ENCODE measurements at places on chromosomes 2 and 18.
A peak's percentile ranks its signal among the peaks of the same experiment; 100 is the strongest.

- no peak for DNase-seq
Observed at GRCh38 chr2:135163306-135163705, 111.2 kb downstream of the RAB3GAP1 start.

DNA sequence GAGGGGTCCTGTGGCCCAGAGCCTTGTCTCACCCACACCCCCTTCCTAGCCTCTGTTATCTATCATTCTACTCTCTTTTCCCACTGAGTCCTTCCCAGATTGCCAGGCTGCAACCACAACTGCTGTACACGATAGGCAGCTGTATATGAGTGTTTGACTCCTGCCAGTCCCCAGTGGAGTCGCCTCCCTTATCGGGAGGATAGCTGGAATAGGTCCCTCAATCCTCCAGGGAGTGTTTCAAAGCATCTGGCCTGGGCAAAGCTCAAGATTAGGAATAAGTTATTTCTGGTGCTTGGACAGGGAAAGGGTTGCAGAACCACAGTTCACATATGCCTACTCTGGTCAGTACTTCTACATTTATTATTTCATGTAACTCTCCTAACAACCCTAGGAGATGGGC is 4.8 kb downstream of the MSGN1 start:
- DNase-seq = no peak

- DNase-seq = peak; percentile 24
Observed at GRCh38 chr2:212538305-212539071, at the start of gene ERBB4. Gene ERBB4, minus strand, starts transcription at chr2:212538802. Its CDS starts 272 bp downstream, at chr2:212538530.

GRCh38 chr2:8876628-8877027 is 39.2 kb upstream of the KIDINS220 start:
- DNase-seq = no peak

GRCh38 chr18:45954070-45954934 is 12.8 kb downstream of the EPG5 start:
- DNase-seq = peak; percentile 27

DNA sequence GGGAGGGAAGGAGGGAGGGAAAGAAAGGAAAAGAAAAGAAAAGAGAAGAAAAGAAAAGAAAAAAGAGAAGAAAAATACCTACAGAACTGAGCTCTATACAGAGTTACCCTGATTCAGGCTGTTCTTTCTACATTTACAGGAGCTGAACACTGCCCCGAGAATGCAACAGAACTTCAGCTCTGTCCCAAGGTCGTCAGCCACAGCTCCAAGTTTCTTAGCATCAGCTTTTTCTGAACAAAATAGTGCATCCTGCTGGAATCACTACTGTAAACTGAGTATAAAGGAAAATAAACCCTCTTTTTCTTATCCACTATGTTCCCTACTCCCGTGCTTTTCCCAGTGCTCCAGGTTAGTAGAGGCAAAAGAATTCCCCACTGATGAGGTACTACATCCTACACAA is 4.7 kb upstream of the PPP4R1 start:
- DNase-seq = no peak

DNA sequence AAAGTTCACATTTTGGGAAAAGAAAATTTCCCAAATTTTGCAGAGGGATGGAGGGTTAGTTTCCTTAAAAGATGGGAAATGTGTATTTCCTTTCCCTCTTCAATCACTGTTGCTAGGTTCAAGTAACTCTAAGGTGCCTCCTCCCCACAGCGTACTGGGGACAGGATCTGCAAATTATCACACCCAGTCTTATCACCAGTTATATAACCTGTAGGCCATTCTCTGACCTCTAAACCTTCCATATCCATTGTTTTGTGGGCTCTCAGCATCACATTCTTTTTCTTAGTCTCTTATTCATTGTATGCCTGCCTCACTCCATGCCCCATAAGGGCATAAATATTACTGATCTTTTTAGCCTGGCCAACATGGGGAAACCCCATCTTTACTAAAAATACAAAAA is 3.6 kb upstream of the MTHFD2 start:
- DNase-seq = no peak

- DNase-seq = no peak
Observed at GRCh38 chr2:43531251-43531650, 64.6 kb downstream of the THADA start.

GRCh38 chr2:236628256-236628901 is 58.8 kb downstream of the ACKR3 start:
- DNase-seq = no peak

- peak; percentile 42 for DNase-seq
Observed at GRCh38 chr2:196925768-196926561, 542 bp downstream of the PGAP1 start.

DNA sequence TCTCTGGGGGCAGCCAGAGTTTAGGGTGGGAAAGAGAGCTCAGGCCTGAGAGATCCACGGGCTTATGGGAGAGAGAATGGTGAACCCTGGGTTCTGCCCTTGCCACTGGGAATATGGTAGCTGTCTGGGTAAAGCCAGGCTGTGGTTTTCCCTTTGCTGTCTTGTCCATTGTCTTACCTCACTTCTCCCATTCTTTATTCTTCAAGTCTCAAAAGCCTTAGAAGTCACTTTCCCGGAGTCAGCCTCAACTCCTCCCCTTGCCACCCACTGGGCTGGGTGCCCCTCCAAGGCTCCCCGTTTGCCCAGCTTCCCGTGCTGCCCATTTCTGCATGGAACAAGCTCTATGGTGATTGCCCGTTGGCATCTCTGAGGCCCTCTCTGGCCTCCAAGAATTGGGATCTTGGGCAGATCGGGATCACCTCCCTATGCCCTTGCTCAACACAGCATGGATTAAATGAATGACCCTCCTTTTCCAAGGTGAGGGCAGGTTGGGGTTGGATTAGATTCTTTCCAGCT is 228.2 kb downstream of the HAUS1 start:
- DNase-seq = no peak

DNA sequence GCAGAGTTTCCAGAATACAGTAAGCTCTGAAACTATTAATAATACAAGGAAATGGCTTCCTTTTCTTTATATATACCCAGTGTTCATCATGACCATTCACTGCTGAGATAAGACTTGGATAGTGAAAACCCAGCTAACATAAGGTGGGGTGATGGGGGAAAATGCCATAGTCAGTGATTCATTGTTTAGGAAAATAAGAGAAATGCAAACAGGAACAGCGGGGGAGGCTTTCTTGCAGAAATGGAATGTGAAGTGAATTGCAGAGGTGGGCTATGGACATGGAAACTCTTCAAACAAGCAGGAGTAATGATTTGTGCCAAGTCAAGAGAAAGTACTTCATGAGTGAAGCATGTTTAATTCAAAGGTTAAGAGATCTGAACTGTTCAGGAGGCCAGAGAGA is 519.4 kb downstream of the TDRD15 start:
- peak; percentile 21 for DNase-seq

DNA sequence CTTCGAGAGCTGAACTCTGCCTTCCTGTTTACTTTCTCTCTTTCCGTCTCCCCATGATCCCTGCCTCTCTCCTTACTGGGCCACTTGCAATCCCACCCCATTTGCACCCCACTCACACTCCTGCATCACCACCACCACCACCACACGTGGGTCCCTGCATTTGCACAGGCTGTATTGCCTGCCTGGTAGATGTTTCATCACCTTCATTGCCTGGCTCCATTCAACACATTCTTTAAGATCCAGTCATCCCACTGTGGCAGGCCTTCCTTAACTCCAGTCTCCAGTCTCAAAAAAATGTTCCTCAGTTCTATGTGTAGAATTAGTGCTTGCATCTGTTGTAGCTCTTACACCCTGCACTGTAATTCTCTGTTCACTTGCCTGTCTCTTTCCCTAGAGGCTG is 13.9 kb downstream of the NOSTRIN start:
- DNase-seq = peak; percentile 48

DNA sequence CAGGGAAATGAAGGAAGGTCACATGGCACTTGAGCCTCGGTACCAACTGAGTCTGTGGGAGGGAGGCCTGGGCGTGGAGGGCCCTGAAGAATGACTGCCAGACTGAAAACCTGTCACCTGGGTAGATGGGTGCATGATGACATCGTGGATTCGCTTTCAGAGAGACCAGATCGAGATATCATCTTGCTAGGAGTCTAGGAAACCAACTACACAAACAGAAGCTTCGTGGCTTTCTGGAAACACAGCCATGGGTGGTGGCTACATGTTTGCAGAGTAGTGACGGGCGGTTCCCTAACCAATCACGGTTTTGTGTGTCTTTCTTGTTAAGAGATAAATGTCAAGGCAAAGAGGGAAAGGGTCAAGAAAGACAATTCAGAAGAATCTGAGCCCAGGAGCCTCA is 155.0 kb downstream of the EIPR1 start:
- no peak for DNase-seq

- DNase-seq = no peak
Observed at GRCh38 chr18:78587096-78587495, 392.5 kb upstream of the SALL3 start.

- no peak for DNase-seq
Observed at GRCh38 chr18:58275176-58275575, 231.2 kb downstream of the NEDD4L start.

GRCh38 chr2:109351164-109351756 is 222.3 kb downstream of the SH3RF3 start:
- DNase-seq = no peak

DNA sequence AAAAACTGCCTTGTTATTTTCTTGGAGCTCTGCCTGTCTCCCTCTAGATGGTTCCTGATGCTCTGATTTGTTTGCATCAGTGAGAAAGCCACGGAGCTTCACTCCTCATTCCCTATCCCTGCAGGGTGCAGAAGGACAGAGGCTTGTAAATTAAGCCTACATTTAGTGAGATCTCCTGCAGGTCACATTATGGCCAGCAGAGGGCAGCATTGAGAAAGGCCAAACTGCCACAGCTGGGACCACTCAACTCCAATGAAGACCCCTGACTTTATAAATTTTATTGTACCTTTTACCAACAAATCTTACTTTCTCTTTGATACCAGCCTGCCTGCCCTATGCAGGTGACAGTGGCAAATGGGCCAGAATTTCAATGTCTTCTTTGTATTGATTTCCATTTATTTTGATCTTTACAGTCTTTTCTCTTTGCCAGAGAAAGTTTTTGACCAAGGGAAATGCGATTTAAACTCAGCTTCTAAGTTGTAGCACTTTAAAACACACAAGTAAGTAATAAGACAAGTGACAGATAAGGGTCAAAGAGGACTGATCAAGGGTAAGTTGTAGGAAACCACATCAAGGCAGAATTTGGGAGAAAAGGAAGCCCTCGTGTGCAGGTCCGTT is 1029.1 kb upstream of the KLHL29 start:
- peak; percentile 60 for DNase-seq

DNA sequence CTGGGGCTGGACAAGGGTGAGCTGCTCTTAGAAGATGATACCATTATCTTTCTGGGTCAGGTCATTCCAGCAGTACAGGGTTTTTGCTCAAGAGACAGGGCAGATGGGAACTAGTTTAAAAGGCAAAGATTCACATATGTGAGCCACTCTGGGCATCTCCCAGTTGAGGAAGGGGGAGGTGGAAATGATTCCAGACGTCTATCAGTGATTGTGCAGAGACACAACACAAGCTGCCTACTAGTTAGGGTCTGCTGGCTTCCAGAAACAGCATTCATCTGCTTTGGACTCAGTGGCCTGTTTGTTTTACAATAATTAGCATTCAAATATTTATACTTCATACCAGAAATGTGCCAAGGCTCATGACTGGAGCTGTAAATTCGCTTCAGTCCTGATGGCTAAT is 32.3 kb downstream of the ST6GAL2 start:
- no peak for DNase-seq
